ENCODE measurements at places on chromosomes 7 and 10.

DNA sequence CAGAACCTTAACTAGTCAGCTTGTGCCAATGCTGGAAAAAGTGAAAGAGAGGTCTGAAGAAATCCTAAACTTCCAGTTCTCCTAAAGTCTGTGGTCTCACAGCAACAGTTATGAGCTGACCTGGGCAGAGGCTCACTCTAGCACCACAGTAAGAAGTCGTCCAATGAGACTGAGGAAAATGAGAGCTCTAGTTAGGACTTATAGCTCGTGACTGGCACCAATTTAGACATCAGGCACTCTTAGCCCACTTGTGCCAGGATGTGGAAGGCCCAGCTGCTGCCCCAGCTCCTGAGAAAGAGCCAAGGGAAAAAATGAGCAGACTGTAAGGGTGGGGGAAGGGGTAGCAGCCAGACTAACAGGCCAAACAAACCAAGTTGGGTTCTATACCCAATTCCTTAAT is 7.6 kb downstream of the MMS19 start:
- DNase-seq, result no peak

GRCh38 chr10:91820144-91820543 is 21.9 kb downstream of the TNKS2 start:
- no peak for DNase-seq

DNA sequence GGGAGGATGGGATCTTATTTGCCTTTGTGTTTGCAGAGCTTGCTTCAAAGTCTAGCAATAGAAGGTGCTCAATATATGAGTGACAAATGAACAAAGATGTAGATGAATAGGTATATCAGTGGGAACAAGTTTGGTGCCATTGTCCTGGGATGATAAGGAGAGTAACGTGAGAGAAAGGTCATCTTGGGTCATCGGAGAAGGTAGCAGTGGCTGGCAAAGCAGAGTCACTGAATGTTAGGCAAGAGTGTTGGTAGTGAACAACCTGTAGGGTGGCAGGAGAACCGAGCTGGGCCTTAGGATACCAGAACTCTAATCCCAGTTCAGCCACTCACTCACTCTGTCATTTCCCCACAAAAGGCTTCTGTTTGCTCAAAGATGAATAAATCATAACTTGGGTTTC is 87.2 kb downstream of the CCDC71L start:
- no peak for DNase-seq

DNA sequence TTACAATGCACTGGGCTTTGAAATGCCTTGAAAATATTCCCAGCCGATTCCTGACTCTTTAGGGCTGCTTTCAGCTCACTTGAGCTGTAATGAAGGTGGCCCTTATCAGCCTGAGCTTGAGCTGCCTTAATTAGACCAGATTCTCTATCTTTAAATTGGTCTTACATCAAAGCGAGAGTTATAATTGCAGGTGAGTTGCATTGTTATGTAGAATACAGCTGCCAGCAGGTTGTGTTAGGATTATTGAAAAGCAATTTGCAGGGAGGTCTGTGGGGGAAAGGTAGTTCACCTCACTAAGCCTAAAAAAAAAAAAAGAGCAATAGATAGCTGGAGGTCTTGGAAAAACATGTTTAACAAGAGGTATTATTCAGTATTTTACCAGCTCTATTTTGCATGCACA is 142.2 kb upstream of the HABP2 start:
- no peak for DNase-seq

GRCh38 chr7:48360574-48360973 is 189.3 kb downstream of the ABCA13 start:
- DNase-seq, result no peak

DNA sequence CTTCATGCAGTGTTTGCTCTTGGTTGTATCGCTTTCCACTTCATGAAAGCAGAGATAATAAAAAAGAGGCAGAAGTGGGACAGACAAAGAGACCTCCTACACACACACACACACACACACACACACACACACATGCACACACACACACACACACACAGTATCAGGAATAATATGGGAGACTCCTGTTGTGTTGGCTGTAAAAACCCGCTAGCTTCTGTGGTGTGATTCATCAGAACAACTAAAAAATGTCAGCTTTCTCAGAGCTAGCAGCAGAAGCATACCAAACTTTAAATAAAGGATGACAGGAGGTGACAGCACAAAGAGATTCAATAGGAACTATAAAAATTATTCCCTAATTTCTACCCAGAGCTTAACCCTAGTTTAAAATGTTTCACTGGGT is 148.2 kb upstream of the LRRTM3 start:
- DNase-seq, result no peak

- DNase-seq, result no peak
Measured at GRCh38 chr7:152403726-152404125, 32.1 kb downstream of the KMT2C start.

DNA sequence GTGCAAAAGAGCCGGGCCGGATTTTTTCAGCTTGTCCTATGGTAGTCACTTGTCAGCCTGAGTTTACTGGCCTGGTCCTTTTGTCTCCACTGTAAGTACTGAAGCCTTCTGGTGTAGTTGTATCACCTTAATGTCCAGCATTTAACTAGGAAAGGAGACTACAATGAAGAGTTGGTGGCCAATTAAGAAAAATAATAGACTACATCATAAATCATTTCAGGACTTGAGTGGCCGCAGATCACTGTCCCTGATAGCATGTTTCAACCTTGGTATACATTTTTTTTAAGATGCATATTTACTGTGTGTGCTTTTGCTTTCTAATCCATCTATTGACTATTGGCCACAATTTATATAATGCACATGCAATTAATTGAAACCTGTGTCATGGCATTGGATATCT is 6.1 kb downstream of the FZD1 start:
- no peak for DNase-seq

DNA sequence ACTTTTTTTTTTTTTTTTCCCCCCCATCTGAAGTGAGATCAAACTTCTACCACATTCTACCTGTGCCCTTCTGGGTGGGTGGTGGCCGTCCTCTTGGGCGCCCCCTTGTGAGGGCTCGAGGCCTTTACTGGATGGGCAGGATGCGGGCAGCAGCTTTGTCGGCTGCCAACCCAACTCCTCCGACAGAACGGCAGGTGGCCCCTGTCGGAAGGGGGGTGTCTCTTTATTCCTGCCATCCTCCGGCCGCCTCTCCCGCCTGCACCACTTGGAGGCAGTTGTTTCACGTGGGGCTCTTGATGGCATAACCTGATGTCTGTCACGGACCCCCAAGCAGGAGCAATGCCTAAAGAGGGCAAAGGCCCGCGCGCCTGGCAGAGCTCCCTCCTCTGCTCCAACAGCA is 31.0 kb downstream of the AMZ1 start:
- DNase-seq, result no peak

DNA sequence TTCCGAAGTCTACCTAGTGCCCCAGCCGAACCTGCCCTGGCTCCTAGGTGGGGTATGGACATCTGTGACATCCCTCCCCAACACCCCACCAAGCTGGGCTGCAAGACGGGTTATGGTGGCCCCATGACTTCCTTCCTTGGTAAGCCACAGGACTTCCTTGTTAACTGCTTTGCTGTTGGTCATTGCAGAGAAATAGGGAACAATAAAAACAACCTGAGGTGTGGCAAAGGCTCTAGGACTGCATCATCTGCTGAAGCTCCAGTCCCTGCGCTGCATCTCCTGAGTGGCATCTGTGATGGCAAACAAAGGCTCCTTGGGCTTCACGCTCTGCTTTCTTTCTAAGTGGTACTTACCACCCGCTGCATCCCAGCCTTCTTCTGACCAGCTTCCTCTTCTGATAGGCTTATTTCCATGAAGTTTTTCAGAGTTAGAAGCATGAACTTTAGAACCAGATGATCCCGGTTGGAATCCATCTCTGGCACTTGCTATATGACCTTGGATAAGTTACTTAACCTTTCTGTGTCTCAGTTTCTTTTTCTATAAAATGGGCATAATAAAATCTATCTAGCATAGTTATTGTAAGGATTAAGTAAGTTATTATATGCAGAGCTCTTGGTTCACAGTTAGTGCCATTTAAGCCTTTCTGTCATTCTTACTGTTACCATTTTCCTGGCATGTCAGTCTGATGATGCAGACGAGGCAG is 216.8 kb downstream of the RPS24 start:
- no peak for DNase-seq

DNA sequence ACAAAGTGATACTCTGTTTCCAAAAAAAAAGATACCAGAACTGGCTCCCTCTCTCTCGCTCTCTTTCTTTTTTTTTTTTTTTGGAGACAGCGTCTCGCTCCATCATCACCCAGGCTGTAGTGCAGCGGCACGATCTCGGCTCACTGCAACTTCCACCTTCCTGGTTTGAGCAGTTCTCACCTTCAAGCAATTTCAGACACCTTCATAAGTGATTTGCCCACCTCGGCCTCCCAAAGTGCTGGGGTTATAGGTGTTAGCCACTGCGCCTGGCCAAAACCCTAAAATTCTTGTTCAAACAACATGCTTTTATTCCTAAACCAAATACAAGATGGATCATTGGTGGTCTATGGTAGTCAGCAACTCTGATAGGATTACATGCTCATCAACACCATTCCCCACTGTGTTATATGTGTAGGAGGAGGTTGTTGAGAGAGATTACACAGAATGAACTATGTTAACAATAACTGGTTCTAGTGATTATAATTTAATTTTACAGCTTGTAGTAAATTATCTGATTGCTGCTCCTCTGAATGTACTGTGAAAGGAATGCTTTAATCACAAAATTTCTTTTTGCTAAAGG is 15.5 kb downstream of the ACBD5 start:
- no peak for DNase-seq

- DNase-seq, result no peak
Measured at GRCh38 chr7:121901026-121901425, 28.1 kb downstream of the PTPRZ1 start.

- DNase-seq, result no peak
Measured at GRCh38 chr10:26524161-26524896, 86.2 kb downstream of the APBB1IP start.

GRCh38 chr7:133452577-133452976 is 199.7 kb downstream of the EXOC4 start:
- DNase-seq, result no peak

DNA sequence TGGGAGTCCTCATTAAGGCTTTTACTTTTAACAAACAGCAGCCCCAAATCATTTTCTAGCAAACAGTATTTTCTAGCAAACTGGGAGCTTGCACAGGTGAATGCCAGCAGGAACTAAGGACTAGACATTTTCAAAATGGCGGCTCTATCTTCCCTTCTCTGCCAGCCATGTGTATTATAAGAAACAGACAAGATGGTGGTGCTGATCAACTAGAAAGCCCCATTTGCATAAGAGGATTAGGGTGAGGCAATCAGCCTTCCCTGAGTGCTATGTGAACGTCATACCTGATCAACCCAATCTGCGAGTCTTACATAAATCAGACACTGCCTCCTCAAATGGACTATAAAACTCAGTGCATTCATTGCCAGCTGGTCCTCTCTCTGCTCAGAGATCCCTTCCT is 479.6 kb downstream of the IPMK start:
- DNase-seq, result no peak

DNA sequence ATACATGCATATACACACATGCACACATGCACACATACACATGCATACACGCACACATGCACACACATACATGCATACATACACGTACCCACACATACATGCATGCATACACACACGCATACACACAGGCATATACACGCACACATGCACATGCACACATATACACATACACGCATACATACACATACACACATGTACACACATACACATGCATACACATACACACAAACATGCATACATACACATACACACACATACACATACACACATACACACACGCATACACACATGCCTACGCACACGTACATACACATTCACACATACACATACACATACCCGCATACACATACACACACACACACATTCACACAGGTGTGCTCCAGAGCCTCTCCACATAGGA is 81.0 kb upstream of the KMT2E start:
- no peak for DNase-seq

GRCh38 chr7:19104811-19105210 is 12.6 kb downstream of the TWIST1 start:
- no peak for DNase-seq

GRCh38 chr7:33819658-33820057 is 85.7 kb upstream of the BMPER start:
- no peak for DNase-seq

GRCh38 chr7:39219869-39220268 is 242.2 kb downstream of the POU6F2 start:
- DNase-seq, result no peak

- DNase-seq, result no peak
Measured at GRCh38 chr7:150379441-150380379, 580 bp downstream of the ZNF775 start.

GRCh38 chr7:155308330-155309020 is 10.8 kb downstream of the INSIG1 start:
- DNase-seq, result no peak

DNA sequence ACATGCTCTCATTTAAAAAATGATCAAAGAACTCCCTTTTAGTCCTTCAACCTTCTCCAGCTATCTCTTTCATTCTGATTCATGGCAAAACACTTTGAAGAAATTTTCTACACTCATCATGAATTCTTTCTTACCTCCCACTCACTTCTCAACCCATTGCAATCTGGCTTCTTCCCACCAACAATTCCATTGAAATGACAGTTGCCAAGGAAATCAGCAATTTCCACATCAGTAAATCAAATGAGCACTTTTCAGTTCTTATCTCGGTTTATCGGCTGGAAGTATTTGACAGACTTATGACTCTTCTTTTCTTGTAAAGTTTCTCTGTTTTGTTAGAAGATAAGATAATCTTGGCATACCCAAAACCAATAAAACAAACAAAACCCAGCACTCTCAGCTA is 99.1 kb upstream of the CACNA2D1 start:
- no peak for DNase-seq

DNA sequence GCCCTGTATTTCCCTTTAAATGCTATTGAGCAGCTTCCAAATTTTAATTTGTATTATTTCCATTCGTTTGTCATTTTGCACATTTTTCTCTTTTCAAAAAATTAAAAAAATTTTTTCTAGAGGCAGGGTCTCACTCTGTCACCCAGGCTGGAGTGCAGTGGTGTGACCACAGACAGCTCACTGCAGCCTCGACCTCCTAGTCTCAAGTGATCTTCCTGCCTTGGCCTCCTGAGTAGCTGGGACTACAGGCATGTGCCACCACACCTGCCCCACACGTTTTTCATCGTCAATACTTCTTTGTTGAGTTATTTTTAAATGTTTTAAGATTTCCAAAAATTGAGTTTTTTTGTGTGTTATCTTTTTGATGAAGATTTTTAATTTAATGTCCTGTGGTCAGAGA is 4.7 kb downstream of the RPA3 start:
- no peak for DNase-seq

DNA sequence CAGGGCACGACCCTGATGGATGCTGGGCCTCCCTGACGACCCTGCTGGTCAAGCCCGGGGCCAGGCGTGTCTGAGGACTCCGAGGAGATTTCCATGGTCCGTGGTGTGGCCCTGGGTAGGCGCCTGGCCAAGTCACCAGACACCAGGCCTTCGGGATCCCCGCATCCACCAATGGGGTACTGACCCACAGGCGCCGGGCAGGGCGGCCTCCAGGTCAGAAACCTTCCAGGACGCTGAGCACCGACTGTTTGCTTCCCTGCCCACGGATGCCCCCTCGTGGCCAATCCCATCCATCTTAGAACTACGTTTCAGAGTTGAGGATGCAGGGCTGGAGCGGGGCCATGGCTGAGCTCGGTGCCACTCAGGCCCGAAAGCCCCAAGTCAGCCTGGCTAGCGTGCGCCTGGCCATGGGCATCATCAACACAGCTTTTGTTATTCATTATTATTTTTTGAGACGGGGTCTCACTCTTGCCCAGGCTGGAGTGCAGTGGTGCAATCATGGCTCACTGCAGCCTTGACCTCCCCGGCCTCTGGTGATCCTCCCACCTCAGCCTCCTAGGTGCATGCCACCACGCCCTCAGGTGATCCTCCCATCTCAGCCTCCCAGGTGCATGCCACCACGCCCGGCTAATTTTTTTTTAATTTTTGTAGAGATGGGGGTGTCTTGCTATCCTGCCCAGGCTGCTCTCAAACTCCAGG is 7.1 kb upstream of the AMZ1 start:
- peak; percentile 62 for DNase-seq

Measured in neuronal stem cell (in vitro differentiated cells).